ENCODE measurements at places on chromosomes 7 and 10.

DNA sequence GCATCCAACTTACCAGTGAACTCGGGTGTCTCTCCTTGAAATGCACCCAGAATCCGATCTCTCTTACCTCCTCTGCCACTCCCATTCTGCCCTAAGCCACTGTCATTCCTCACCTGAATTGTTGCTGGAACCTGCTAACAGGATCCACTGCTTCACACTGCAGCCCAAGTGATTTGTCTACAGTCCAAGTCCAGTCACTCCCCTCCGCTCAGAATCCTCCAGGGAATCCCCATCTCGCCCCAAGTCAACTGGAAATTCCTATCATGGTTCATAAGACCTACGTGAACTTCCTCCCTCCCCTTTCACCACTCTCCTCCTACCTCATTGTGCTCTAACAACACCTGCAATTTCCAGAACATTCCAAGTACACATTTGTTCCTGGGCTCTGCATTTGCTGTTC, 91.3 kb downstream of the SCRN1 start:
- no peak for DNase-seq

GRCh38 chr10:70135046-70135445, 2.4 kb upstream of the AIFM2 start:
- DNase-seq, result no peak

- DNase-seq, result no peak
Measured at GRCh38 chr7:144057954-144058353, 9.2 kb downstream of the OR2A5 start.

GRCh38 chr10:78963074-78964034, 105.4 kb upstream of the ZMIZ1 start:
- DNase-seq, result no peak

GRCh38 chr10:103806395-103807187, 48.8 kb downstream of the SH3PXD2A start:
- DNase-seq, result no peak

DNA sequence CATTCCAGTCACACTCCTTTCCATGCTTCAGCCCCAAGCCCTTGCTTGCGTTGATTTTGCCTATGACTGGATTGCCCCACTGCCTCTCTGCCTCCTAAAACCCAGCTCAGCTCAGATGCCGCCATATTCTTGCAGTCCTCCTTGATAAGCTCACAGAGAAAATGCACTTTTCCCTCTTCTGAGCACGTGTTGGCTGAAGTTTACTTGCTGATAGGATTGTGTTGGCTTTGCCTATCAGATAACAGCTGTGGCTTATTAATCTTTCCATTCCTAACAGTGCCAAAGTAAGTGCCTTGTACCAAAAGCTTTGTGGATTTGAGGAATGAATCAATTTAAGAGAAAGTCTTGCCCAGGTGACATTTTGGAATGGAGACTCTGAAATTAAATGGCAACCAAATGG, 249.2 kb downstream of the PHTF2 start:
- DNase-seq, result no peak
